ENCODE measurements at places on chromosomes 3 and 15.

DNA sequence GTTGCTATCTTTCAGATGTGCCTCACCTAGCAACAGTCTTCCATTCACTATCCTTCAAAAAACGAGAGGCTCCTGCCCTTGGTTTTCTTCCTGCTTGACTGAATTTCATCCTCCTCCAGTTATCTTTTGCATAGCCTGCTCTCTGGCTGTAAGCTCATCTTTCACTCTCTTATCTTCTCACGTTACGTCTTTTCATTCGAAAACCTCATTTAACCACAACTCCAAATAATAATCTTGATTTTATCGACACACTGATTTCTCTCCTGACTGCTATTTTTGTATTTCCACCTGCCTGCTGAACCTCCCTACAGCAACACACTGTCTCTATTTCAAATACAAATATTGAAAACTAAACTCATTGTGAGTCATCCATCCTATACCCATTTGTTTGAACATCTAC is 230.7 kb upstream of the TMC3 start:
- no peak for DNase-seq

DNA sequence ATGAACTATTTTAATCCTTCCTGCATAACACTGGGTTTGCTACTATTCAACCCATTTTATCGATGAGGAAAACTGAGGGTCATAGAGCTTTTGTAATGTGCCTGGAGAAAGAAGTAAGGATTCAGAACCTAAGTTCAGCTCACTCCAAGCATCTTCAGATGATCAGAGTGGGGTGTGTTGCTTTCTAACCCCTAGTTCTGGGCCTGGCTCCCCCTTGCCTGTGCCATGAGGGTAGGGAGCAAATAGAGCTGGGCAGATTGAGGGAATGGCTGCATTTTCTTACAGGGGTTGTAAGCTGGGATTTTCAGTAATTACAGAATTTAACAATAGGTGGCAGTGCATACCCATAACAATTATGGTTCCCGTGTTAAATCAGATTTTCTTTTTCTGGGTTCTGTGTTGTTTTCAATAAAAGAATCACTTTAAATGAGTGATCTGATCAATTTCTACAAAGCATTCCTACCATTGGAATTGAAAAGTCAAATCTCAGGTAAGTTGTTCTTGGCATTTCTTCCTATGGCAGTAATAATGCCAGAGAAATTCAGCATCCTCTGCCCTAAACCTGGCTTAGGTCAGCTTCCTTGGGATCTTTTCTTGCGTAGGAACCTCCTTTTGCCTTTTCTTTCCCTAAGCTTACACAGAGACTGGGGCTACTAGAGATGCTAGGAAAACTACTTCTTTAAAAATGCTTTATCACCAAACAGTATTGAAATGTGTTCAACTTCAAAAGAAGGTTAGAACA is 103.8 kb upstream of the IL12A start:
- DNase-seq, result peak; percentile 69

GRCh38 chr3:171873580-171873979 is 30.4 kb downstream of the TMEM212 start:
- peak; percentile 25 for DNase-seq

- DNase-seq, result no peak
These were observed 15.6 kb upstream of the MAGEL2 start for GRCh38 chr15:23663232-23663631.

GRCh38 chr3:195709676-195710085 is 11.1 kb upstream of the MUC20 start:
- DNase-seq, result no peak

DNA sequence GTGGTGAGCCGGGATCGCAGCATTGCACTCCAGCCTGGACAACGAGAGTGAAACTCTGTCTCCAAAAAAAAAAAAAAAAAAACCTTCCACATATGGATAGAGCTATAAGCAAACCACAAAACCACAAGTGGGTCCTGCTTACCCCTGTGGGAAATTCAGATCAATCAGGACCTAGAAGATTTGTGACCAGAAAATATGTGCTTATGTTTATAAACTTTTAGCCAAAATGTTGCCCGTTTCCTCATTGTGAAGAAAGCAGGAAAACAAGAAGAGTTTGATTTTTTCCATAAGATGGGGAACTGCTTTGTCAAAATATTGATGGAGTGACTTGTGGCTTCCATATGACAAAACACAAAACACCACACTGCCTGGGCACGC is 3.4 kb upstream of the SLC25A38 start:
- DNase-seq, result no peak

GRCh38 chr15:26325495-26325894 is 447.4 kb downstream of the GABRB3 start:
- no peak for DNase-seq

DNA sequence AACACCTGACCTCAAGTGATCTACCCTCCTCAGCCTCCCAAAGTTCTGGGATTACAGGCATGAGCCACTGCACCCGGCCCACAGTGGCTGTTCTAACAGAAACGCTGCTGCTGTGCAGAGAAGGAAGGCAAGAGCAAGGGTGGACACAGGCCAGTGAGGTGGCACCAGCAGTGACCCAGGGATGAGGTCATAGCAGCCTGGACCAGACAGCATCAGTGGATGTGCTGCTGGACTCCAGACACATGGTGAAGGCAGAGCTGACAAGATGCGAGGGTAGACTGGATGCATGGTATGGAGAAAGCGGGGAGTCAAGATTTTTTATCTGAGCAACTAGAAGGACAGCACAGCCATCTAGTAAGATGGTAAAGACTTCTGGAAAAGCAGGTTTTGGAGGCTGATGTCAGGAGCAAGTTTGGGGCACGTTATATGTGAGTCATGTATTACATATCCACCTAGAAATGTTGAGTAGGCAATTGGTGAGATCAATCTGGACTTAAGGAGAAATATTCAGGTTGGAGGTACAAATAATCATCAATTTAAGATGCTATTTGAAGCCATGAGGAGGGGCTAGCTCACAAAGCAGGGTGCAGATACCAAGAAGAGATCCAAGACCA is 22.1 kb upstream of the TJP1 start:
- no peak for DNase-seq

- no peak for DNase-seq
These were observed 149.9 kb upstream of the RORA start for GRCh38 chr15:61379005-61379404.

- no peak for DNase-seq
These were observed 142.9 kb upstream of the SLC2A2 start for GRCh38 chr3:171169443-171169842.

DNA sequence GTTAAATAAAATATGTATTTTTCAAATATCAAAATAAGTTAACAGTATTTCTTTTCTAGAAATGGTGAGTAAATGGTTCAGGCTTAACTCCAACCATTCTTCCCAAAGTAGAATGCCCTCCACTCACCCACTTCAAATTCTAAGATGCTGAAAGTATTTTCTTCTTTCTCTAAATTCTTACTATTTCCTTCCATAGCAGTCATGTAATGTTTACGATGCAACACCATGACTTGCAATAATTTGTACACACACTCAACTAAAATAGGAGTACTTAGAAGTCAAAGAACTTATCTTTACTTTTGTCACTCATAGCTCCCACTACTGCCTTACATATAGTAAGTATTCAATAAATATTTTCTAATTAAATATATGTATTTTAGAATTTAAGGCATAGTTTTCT is 65.0 kb downstream of the AQR start:
- no peak for DNase-seq

DNA sequence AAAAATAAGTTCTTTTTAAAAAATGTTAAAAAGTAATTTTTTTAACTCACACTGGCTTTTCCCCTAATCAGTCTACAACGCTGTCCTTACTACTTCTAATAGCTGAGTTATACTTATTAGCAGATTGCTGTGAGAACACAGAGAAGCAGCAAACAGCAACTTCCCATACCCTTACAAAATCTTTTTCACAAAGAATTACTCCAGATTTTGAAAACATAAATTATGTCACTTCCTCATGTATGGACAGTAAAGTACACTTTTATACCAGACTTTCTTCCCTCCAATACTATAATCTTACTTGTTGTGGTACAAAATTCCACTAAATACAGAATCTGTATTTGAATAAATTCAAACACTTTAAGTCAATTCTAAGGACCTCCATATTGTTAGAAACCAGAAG is 2.1 kb downstream of the PHC3 start:
- no peak for DNase-seq

DNA sequence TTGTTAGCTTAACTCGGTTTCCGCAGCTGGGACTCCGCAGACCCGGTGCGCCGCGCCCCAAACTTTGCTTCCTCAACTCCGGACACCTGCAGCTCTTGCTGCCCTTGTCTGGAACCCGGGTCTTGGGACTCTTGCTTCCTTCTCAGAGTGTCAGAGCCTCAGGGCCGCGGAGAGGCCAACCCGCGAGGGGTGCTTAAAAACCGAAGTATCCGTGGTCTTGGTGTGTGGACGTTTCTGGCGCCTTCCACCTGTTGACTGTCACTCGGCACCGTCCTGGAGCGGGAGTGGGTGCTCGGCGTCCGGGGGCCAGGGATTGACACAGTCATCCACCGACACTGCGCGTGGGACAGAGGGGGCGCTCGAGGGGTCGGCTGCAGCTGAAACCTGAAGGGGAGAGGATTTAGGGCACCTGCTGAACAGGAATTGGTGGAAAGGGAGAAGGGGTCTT is 386 bp downstream of the SQOR start:
- peak; percentile 74 for DNase-seq

DNA sequence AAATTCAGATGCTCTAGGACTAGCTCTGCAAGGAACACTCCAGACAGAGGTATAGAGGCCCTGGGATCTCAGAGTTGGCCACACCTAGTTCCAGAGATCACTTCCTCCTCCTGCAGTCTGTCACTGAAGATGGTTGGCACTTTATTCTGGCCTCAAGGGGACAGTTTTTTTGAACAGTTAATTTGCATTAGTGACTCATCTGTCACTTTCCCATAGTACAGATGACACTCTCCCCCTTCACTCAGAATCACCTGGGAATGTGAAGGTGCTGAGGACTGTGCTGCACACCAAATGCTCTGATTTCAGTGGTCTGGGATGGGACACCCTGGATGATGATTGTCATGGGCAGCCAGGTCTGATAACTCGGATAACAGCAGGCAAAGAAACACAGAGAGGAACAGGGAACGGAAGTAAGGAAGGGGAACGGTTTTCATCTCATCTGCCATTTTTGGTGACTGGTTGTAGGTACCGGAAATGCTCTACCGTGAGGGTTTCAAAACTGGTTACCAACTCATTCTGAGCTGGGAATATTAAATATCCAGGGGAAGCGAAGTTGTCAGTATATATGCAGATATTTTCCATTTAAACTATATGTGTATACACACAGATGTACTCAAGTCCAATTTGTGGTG is 232.5 kb upstream of the ST8SIA2 start:
- no peak for DNase-seq

- DNase-seq, result no peak
These were observed 976.4 kb downstream of the CADM2 start for GRCh38 chr3:85935171-85935570.

DNA sequence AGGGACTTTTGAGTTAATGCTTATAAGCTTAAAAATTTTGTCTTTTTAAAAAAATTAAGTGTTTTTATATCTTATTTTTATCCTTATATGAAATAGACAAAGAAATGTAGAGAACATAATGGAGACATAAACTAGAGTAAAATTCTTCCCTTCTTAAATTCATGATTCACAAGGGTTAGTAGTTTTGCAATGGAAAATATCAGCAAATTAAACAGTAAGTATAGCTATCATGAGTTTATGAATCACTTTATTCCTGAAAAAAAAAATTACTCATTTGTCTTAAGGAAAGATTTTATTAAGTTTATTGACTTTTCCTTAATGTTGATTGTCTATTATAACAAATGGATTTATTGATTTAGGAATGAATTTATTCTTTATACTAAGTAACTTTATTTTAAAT is 4.3 kb downstream of the ATP6V1A start:
- no peak for DNase-seq

DNA sequence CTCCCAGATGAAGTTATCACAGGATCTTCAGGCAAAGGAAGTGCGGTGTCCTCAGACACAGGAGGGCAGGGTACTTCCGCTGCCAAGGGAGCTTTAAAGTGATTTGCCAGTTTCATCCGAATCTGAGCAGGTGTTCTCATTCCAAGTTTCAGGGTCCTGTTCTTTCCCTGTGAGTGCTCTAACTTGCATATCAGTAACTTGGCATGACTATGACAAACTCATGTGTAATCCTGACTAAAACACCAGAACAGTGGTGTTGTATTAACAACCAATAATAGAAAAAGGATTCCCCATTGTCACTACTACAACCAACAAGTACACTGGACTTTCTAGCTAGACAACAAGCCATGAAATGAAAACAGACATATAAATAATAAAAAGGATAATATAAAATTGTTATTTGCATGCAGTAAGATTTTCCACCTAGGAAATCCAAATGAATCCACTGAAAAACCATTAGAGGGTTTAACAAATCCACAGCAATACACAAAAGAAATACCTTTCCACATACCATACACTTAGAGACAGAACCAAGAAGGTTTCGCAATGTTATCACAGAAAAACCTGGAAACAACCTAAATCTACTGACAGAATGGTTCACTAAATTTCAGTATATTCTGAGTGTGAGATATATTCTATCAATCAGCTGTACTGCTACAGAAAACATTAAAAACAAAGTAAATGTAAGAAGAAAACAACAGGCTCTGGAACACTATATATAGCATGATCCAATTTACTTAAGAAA is 40.9 kb upstream of the RPL35A start:
- no peak for DNase-seq

DNA sequence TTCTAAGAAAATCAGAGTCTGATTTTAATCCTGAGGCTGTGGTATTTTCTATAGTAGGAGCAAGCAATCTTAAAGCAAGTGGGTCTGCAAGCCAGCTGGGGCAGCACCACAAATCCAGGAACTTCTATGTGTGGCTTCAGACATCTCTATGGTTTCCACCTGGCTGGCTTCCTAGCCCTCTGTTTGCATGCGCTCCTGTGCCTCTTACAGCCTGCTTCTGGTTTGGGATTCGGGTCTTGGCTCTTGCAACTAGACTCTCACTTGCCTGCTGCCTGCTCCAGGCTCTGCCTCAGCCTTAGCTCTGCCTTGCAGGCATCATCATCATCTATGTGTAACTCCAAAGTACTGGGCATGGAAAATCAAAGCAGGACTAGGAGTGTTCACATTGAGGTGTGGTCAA is 43.4 kb downstream of the MINDY4B start:
- no peak for DNase-seq

- peak; percentile 7 for DNase-seq
These were observed 91.3 kb downstream of the SHQ1 start for GRCh38 chr3:72756900-72757299.

GRCh38 chr3:15470849-15471248 is 43.5 kb downstream of the EAF1 start:
- no peak for DNase-seq

DNA sequence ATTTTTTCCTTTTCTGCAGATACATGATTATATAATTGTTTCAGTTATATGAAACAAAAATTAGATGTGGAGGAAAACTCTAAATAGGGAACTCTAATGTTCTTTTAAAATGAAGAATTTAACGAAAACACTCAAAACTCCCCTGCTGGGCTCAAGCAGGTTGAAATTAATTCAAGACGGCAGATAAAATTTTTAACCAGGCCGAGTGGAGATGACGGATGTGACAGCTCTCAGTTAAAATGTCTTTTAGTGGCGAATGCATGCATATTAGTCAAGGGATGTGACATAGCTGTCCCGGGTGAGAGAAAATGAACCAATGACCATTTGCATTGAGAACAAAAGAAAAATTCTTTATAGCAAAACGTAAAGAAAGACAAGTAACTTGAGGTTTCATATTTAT is 110.1 kb downstream of the ROBO2 start:
- DNase-seq, result no peak

GRCh38 chr3:16658004-16658924 is 53.0 kb upstream of the DAZL start:
- no peak for DNase-seq
